H7 (cell line): ENCODE measurements at places on chromosomes 16 and 17.

DNA sequence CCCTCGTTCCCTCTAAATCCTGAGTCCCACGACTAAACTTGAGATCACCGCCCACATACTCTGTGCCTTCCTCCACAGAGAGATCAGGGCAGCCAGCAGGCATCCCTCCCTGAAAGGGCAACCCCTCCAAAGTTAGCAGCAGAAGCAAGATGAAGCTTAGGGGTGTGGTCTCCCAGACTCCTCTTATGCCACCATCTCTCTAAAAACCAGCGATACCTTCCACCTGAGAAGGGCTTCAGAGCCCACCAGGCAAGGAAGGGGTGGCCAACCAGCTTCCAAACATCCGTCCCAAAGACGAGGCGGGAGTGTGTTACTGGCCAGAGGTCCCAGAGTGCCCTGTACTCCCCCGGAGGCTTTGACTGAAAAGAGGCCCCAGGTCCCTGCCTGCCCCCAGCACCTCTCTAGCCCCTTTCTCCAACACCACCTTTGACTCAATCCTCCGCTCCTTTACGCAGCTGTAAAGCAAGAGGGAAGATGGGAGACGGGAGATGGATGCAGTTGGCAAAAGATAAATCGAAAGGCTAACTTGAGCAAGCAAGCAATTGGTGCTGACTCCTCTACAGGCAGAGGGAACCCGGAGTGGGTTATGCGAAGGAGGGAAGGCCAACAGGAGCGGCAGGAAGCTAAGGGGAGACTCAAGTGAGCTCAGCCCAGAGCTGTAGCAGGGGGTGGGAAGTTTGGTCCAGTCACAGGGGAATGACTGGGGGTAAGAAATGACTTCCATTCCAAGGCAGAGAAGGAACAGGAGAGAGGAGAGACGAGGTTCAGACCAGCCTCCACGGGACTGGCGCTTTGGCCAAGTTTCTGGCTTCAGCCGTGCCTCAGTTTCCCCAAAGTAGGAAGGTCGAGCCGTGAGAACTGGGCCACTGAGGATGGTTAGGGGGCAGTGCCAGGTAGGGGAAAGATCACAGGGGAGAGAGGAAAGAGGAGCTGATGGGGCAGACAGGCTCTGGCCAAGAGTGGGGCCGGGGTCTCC is 1.0 kb downstream of the ST3GAL2 start:
- peak; percentile 51 for DNase-seq

DNA sequence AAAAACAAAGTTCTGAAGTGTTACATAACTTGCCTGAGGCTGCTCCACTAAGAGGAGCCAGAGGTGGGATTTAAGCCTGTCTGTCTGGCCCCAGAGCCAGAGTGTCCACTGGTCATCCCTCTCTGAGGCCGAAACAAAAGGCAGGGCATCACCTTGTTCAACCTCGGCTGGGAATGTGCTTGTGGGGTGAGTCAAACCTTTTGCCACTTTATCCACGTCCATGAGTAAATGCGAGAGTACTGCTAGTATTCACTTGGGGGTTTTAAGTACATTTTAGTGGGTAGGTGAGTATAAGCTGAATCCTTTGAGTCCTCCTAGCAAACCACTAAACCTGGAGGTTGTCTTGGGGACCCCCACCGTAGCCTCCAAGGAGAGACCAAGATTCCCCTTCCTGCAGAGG is 103.5 kb downstream of the STX8 start:
- no peak for DNase-seq

GRCh38 chr17:7853691-7854038 is 1.2 kb upstream of the TMEM88 start:
- peak; percentile 80 for DNase-seq

GRCh38 chr17:9273428-9274391 is 252.4 kb downstream of the NTN1 start:
- no peak for DNase-seq

GRCh38 chr16:14572535-14572934 is 57.5 kb downstream of the PARN start:
- no peak for DNase-seq

DNA sequence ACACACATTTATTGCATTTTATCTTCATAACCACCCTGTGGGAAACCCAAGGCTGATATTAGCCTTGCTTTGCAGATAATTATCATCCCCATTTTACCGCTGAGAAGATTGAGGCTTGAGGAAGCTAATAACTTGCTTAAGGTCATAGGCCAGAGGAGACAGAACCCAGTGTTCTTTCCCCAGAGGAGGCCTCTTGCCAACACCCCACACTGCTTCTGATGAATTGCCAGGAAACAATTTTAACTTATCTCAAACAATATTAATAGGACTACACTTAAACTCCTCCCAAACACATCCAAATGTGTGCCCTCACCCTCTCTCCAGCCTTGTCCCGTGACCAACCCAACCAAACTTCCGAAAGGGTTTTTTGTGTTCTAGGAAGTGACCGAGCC is 2.1 kb upstream of the SPG7 start:
- DNase-seq: no peak

- no peak for DNase-seq
Observed at GRCh38 chr17:32602396-32602795, 115.6 kb downstream of the CDK5R1 start.

- no peak for DNase-seq
Observed at GRCh38 chr17:10417431-10417830, 4.3 kb downstream of the MYH8 start.

GRCh38 chr16:12583237-12583897 is 220.3 kb downstream of the CPPED1 start:
- no peak for DNase-seq

GRCh38 chr16:53922807-53923571 is 219.0 kb downstream of the FTO start:
- DNase-seq: no peak

DNA sequence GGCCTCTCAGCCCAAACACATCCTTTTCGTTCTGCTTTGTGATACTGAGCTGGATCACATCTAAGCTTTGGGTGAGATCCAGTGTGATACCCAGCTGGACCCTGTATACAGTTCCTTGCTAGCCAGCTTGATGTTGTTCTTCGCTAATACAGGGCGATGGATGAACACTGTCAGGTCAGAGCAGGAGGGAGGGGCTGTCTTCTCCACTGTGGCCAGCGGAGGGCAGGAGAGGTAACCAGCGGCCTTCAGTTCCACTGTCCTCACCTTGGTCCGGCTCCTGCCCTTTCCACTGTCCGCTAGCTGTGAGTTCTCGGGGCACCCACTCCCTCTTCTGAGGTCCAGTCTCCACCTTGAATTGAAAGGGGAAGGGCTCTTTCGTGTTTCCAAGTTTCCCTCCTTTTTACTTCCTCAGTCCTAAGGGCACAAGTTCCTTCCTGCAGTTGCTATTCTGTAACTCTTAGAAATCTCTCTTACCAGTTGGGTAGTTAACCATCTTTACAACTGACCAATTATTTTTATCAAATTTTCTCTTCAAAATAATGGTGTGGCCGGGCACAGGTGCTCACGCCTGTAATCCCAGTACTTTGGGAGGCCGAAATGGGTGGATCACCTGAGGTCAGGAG is 3.0 kb upstream of the ZNF213 start:
- DNase-seq: peak; percentile 82

DNA sequence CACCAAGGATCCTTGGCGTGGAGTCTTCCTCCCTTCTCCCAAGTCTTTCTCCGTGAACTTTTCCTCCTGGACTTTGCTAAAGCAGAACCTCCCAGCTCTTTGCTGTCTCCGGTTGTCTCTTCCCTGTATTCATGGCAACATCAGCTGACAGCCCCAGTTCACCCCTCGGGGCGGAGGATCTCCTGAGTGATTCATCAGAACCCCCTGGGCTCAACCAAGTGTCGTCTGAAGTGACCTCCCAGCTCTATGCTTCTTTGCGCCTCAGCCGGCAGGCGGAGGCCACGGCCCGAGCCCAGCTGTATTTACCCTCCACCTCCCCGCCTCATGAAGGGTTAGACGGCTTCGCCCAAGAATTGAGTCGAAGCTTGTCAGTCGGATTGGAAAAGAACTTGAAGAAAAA is 943 bp downstream of the CNTROB start:
- DNase-seq: peak; percentile 67

GRCh38 chr16:75320435-75320834 is 69.0 kb upstream of the BCAR1 start:
- DNase-seq: peak; percentile 51

DNA sequence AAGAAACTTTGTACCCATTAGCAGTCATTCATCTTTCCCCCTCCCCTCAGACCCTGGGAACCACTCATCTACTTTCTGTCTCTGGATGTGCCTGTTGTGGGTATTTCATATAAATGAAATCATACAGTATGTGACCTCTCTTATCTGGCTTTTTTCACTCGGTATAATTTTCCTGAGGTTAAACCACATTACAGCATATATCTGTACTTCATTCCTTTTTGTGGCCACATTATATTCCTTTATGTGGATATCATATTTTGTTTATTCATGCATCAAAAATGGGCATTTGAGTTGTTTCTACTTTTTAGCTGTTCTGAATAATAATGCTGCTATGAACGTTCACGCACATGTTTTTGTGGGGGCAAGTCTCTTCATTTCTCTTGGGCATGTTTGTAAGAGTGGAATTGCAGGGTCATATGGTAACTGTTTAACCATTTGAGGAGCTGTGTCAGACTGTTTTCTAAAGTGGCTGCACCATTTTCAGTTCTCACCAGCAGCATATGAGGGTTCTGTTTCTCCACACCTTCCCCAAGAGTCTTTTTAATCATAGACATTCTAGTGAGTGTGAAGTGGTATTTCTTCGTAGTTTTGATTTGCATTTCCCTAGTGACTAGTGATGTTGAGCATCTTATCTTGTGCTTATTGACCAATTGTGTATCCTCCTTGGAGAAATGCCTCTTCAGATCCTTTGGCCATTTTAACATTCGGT is 3.8 kb downstream of the SNX29 start:
- DNase-seq: no peak

DNA sequence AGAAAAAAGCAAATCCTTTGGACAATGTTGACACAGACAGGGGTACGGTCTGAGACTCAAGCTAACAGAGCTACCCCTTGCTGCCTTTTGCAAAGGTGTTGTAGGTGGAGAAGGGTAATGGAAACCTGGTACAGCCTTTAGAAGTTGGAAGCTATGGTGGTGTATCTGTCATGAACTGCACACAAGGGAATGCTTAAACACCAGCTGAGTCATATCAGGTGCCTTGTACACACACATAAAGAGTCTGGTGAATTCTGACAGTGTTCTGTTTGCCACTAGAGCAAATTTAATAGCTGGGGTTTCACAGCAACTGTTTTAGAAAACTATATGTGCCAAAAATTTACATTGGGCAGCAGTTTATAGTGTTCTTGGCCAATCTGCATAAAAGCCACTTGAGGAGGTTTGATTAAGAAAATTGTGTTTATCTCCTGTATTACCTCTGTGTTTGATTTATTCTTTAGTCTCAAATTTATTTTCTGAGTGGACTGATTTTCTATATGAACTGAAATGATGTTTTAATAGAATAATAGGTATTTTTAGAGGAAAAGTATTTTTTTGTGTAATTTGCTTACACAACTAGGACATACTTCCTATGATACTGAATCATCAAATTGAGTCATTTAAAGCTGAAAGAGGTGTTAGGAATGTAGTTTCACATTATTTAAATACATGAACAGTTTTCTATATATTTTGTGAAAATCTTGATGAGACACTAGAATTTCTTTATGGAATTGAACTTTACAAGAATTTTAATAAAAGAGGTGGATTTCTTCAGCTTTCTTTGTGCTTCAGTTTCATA is 136.9 kb downstream of the MAP2K6 start:
- DNase-seq: no peak

DNA sequence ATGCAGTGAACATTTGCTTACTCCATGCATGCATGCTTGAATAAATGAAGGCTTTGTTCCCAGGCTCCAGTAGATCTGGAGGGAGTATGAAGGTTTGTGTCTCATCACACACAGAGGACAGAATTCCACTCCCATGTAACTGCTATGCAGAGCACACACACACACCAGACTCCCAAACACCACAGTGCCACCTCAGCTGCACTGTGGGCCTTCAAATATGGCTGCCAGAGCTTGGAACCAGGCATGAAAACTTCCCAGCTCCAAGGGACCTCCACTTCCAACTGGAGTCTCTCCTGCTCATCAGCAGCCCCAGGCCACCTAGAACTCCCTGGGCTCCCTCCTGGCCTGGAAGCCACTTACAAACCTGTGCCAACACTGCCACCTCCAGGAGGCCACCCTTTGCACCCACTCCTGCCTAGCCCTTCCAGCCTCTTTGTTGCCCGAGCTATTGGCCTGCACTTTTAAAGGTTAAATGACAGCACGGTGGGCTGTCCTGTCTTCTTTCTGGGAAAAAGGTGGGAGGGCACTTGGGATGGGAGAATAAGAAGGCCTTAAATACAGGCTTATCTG is 151.2 kb downstream of the ZNF423 start:
- DNase-seq: no peak

- DNase-seq: peak; percentile 89
Observed at GRCh38 chr17:43702637-43703036, 40.9 kb upstream of the MEOX1 start.

- no peak for DNase-seq
Observed at GRCh38 chr16:59181821-59182420, 447.8 kb upstream of the GOT2 start.

DNA sequence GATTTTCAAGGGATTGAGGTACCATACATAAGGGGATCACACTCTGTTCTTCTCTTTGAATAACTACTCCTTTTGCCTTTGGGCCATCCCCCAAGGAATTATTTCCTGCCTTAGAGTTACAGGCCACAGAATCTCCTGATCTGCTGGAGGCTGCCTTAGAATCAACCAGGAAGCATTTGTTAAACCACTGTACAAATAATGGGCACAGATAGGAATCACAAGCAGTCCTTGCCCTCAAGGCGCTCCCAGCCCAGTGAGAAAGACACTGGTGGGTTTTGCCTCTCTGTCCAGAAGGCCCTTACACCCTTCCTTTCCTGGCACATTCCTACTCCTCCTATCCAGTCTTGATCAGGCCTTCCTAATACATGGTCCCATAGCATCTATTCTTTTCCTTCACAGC is 45.9 kb downstream of the MRTFB start:
- DNase-seq: no peak

- no peak for DNase-seq
Observed at GRCh38 chr17:19724501-19725420, 8.4 kb upstream of the SLC47A2 start.

DNA sequence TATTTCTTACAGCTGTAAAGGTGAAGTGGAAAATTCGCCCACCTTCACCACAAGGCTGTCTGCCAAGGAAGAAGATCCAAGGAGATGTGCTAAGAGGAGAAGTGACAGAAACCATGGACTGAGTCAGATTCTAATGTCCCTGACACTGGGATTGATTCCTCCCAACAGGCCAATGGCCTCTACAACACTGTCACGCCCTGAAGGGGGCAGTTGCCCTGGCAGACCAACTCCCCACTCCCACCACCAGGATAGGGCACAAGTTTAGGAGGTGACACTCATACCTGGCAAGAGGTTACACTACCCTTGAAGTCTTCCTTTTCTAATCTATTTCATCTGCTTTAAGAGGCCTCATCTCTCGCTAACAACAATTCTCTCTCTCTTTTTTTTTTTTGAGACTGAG is 16.1 kb downstream of the PIP4K2B start:
- DNase-seq: no peak
